ENCODE measurements at places on chromosomes 5 and 9.

DNA sequence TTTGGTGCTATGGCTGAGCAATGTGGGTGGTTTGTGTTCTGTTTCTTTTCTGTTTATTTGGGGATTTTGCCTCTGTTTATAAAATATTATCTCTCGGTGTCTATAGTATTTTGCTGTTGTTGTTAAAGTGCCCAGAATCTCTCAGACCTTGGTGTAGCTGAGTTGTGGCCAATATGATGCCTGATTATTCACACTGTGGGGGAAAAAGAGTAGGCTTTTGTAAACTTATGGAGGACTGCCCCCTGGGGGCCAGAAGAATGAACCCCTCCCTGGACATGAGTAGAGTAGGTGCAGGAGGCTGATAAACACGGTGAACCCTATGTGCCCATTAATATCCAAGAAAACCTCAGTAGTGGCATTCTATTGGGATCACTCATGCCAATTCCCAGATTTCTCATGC, 49.0 kb upstream of the DPYSL3 start:
- H3K36me3 ChIP-seq = no peaks in the 10 kb centered on the region
- DNase-seq = peak; percentile 75
- H3K27me3 ChIP-seq = peaks cover 3% of the 10 kb centered on the region
- no peak overlapping the region for H3K27ac ChIP-seq
- H3K4me3 ChIP-seq = no peak overlapping the region

- no peak overlapping the region for H3K27ac ChIP-seq
- no peak overlapping the region for H3K4me3 ChIP-seq
- no peaks in the 10 kb centered on the region for H3K4me1 ChIP-seq
- no peaks in the 10 kb centered on the region for H3K36me3 ChIP-seq
- no peak for DNase-seq
These were observed 27.6 kb upstream of the FSTL4 start for GRCh38 chr5:133639850-133640528.

DNA sequence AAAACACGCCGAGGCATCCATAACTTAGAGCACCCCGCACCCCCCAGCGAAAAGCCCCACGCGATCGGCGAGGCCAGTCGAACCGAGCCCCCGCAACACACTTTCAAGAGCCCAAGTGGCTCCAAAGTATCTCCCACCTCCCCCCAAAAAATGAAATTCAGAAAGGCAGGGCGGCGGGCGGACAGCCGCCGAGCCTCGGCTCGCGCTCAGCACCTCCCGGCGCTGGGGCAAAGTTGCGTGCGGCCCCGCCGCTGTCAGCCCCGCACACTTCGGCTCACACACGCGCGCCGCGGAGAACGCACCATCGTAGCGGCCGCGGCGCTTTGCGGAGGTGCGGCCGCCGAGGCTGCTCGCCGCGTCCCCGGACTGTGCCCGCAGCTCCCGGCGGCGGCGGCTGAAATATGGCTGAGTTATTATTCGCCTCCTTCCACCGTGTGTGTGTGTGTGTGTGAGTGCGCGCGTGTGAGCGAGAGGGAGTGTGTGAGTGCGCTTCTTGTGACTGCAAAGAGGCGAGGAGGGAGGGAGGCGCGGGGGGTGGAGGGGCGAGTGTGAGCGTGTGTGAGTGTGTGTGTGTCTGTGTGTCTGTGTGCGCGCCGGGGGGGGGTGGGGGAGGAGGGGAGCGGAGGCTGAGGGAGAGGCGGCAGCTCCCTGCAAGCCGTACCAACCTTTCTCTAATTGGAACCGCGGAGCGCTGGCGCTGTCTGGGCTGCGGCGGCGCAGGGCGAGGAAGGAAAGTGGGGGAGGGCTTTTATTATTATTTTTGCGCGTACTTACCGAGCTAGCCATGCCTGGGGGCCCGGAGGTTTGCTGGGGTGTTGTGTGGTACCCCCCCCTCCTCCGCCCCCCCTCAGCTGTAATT, 599 bp downstream of the MLLT3 start:
- peak overlapping the region; percentile 91 for H3K27ac ChIP-seq
- peaks cover 13% of the 10 kb centered on the region for H3K36me3 ChIP-seq
- H3K4me1 ChIP-seq = peaks cover 54% of the 10 kb centered on the region
- peak overlapping the region; percentile 98 for H3K4me3 ChIP-seq

- peak; percentile 15 for DNase-seq
- no peaks in the 10 kb centered on the region for H3K36me3 ChIP-seq
- H3K4me3 ChIP-seq = no peak overlapping the region
- peaks cover 3% of the 10 kb centered on the region for H3K27me3 ChIP-seq
- H3K4me1 ChIP-seq = no peaks in the 10 kb centered on the region
- no peak overlapping the region for H3K27ac ChIP-seq
These were observed 43.6 kb upstream of the C5orf46 start for GRCh38 chr5:147949711-147950573.

DNA sequence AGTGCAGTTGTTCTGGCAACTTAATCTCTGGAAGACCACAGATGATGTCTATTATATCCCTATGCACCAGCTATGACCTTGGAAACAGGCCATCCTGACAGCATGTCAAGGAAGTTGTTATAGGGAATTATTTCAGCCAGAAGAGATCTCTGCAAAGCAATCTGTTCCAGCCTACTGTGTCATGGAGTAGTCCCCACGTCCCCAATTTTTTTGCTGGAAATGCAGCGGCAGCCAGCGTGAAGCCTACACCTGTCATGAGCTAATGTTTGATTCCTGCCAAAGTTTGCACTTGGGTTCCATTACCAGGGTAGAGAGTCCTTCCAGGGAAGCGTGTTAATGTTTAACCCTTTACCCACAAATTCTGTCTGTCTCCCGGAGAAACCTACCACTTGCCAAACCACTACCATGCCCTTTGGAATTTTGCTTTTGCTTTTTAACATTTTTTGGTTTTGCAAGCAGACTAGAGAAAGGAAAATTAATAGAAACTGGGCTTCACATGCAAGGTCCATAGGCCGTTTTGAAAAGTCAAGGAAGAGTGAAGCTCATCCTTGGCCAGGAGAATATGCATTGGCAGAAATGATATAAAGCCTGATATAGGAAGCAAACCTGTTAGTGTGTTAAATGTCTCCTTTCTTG, 174.9 kb upstream of the SPRY4 start:
- H3K4me3 ChIP-seq = no peak overlapping the region
- H3K36me3 ChIP-seq = no peaks in the 10 kb centered on the region
- H3K4me1 ChIP-seq = peaks cover 19% of the 10 kb centered on the region
- DNase-seq = no peak
- no peak overlapping the region for H3K27ac ChIP-seq

DNA sequence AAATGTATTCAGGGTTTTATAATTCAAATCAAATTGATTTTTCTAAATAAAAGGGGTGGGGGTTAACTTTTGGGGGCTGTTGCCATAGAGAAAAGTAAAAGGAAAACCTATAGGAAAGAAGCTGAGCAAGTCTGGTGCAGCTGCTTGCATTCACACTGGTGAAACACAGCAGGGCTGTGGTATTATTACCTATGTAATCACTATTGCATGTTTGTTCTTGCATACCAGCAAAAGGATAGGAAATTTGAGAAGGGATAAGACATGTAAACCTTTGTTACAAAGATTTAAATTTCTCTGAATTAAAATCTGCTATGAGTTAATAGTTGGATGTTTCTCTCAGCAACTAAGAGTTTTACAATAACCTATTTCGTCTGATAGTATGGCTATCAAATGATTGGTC, 346.7 kb downstream of the EFNA5 start:
- no peaks in the 10 kb centered on the region for H3K36me3 ChIP-seq
- H3K27ac ChIP-seq = no peak overlapping the region
- H3K4me3 ChIP-seq = no peak overlapping the region
- H3K27me3 ChIP-seq = no peaks in the 10 kb centered on the region
- H3K4me1 ChIP-seq = no peaks in the 10 kb centered on the region

- H3K4me3 ChIP-seq = no peak overlapping the region
- H3K36me3 ChIP-seq = no peaks in the 10 kb centered on the region
- peaks cover 34% of the 10 kb centered on the region for H3K4me1 ChIP-seq
- no peaks in the 10 kb centered on the region for H3K27me3 ChIP-seq
- peak overlapping the region; percentile 2 for H3K27ac ChIP-seq
These were observed 11.8 kb upstream of the CHD1 start for GRCh38 chr5:98940581-98940980.

DNA sequence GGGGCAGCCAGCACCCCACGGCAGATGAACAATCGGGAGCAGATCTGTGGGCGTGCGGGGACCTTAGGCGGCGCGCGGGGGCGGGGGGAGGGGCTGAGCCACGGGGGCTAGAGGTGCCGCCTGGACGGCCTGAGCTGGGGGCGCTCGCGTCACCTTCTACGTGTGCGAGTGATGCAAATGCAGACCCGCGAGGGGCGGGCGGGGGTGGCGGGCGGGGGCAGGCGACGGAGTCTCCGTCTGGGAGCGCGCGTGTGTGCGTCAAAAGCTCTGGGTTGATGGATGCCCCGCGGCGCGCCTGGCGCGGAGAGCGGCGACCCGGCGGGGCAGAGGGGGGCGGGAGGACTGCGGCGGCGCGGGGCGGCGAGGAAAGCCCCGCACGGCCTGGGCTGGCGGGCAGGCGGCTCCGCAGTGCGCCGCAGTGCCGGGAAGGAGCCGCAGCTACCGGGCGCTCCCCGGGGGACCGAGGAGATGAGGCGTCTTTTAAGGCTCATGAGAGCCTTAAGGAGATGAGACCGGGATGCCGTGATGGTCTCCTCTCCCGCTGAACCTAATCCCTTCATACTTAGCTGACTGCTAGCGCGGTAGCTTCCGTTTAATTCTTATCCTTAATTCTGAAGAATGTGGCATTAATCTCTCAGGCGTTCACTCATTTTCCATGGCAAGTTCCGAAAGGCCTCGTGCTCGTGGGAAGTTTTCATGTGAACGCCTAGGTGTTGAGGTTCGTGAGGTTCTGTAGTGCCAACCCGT, 1.5 kb downstream of the SV2C start:
- H3K27ac ChIP-seq = no peak overlapping the region
- no peak overlapping the region for H3K4me3 ChIP-seq
- H3K4me1 ChIP-seq = no peaks in the 10 kb centered on the region
- H3K36me3 ChIP-seq = peaks cover 4% of the 10 kb centered on the region

- no peak overlapping the region for H3K4me3 ChIP-seq
- no peak overlapping the region for H3K27ac ChIP-seq
- H3K4me1 ChIP-seq = no peaks in the 10 kb centered on the region
- H3K27me3 ChIP-seq = peaks cover 7% of the 10 kb centered on the region
These were observed 60.5 kb downstream of the GLDC start for GRCh38 chr9:6584881-6585597.

Data from HFFc6 (cell line).